ENCODE measurements at places on chromosomes 3 and 15.

DNA sequence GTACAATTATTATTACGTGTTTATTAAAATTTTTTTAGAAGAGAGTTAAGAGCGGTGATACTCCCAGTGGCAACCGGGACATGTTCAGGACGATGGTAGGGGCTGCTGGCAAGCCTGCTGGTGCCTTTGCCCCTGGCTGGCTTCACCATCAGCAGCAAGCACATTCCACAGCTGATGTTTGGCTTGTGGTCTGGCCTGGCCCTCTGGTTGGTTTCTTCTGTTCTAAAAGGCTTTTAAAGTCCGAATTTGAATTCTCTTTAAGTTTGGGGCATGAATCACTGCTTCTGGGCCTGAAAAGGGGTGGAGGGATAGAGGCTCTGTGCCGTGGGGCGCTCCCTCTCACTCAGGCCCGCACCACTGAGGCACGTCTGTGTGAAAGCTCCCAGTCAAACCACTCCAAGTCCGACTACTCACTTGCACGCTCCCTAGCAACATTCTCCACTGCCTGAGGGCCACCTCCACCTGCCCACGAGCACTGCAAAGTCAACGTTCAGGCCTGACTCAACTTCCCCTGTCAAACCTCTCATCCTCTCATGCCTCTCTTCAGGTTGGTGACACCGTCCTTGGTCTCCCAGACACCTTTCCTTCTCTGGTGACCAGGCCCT is 10.1 kb downstream of the ITGA11 start:
- no peak for DNase-seq

DNA sequence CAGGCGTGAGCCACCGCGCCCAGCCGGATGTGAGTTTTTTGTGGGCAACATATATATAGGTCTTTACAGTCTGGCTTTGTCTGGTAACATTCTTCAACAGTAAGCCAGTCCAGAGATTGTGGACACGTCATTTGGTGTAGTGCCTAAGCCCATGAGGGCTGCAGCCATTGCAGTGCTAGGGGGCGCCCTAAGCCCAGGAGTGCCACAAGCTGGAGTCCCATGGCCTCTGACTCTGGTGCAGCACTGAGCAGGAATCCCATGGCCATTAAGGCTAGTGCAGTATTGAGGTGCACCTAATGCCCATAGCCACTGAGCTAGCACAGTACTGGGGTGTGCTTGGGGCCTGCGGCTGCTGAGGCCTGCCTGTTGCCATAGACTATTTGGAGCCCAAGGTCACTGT is 136.4 kb upstream of the NDN start:
- DNase-seq, result no peak

DNA sequence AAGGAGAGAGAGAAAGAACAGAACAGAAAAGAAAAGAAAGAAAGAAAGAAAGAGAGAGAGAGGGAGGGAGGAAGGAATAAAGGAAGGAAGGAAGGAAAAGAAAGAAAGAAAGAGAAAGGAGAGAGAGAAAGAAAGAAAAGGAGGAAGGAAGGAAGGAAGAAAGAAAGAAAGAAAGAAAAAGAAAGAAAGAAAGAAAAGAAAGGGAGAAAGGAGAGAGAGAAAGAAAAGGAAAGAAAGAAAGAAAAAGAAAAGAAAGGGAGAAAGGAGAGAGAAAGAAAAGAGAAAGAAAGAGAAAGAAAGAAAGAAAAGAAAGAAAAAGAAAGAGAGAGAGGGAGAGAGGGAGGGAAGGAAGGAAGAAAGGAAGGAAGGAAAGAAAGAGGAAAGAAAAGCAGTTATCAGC is 108.8 kb downstream of the ARPP21 start:
- no peak for DNase-seq

DNA sequence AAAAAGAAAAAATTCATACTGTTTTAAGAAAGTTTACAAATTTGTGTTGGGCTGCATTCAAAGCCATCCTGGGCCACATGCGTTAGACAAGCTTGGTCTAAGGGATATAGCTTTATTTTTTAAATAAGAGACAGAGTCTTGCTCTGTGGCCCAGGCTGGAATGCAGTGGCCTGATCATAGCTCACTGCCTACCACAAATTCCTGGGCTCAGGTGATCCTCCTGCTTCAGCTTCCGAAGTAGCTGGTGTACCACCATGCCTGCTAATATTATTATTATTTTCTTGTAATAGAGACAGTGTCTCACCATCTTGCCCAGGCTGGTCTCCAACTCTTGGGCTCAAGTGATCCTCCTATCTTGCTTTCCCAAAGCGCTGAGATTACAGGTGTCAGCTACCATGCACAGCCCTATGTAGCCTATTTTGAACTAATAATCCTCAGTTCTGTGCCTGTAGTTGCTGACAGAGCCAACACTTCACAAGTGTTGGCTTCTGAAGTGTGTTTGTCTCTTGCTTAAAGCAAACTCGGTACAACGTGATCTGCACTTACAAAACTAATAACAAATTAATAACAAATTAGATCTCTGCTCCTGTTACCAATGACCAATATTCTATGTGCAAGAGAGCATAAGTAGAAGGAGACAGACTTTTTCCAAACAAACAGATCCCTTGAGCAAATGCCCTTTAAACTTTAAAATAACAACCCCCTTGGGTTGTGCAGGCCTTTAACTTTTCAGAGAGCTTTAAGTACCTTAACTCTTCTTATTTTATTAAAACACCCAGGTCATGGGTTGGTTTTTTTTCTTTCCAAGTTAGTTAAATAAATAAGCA is 135.2 kb downstream of the VGLL4 start:
- no peak for DNase-seq

- no peak for DNase-seq
Observed at GRCh38 chr3:114877378-114878113, 269.5 kb downstream of the ZBTB20 start.

Data from esophagus squamous epithelium (tissue), 5 donors.